Eye (tissue), 1 donor: ENCODE measurements at places on chromosomes 12 and 14.

DNA sequence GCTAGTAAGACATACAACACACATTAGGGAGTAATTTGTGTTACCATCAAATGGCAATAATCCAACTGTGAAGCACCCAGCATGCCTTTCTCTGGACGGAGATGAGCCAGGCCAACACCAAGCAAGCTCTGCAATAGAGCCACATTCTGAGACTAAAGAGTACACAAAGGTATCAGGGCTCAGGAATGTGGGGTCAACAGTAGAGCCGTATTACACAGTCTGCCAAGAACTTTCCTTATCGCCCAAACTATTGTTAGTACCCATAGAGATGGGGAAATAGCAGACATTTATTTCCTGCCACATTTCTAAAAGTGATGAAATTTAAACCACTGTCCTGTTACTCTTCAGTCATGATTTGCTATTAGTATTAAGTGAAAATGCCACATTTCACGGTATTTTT, 113.7 kb downstream of the BMP4 start:
- no peak for DNase-seq

DNA sequence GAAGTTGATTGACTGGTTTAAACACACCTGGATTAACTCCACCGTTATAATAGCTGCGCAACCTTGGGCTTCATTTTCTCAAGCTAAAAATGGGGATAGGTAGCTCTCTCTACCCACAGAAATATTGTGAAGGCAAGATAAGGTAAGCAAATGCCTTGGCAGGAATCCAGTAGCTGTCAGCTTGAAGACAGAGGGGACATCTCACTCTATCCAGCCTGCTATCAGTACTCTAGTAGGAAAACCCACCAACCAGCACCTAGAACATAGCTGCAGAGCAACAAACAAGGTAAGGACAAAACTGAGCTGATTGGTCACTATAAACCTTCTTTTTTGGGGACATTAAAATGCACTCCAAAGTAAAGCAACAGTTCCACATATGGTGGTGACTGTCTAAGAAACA, 7.7 kb downstream of the CSRP2 start:
- DNase-seq = no peak

DNA sequence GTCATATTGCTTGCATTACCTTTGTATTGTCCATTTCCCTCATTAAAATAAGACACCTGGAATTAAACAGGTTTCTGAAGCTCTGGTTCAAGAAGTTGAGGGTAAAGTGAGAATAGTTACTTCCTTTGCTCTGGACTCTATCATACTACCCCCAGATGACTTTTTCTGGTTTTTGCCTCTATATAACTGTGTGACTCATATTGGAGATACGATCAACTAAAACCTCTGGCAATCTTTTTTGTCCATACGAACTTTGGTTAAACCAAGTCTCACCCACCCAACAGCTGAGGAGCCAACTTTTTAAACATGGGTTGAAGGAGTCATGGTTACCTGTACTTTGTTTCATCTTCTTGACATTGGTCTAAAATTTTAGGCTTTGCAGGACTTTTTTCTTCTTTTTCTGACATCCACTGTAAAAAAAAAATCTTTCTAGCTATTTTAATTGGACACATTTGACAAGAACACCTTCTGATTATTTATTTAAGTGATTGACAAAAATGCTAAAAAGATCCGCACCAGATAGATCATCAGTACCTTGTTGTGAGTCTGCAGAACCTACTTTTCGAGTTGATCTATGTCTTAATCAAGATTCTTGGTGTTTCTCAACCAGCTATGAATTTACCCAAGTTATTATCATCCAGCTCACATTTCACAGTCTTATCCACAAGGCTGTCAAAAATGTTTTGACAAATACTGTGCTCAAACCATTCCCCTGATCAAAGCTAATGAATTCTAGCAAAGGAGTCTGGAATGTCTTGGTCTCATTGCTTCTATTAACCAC, 166.0 kb downstream of the IPO8 start:
- no peak for DNase-seq

- DNase-seq = no peak
These were observed 76.1 kb upstream of the DYRK2 start for GRCh38 chr12:67572492-67572891.

GRCh38 chr12:103105971-103106597, 148.6 kb downstream of the ASCL1 start:
- no peak for DNase-seq

- no peak for DNase-seq
These were observed 77.0 kb downstream of the PPP2R5C start for GRCh38 chr14:101838476-101838875.

- DNase-seq = peak; percentile 63
These were observed 343.9 kb downstream of the NPAS3 start for GRCh38 chr14:33282331-33283230.

DNA sequence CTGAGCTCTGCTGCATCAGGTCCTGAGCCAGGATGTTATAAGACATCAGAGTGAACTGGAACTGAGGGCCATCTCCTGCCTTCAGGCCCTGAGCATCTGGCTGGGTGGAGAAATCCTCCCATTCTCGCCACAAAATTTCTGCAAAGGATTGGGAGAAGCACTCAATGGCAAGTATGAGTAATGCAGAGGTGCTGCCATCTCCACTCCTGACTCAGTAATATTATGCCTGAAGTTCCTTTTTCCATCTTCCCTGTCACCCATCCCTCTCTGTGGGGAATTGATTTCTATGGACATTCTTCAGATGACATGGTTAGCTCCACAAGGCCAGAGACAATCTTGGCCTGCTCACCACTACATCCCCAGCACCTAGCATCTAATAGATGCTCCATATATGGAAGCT, 4.7 kb downstream of the ANGEL1 start:
- no peak for DNase-seq

DNA sequence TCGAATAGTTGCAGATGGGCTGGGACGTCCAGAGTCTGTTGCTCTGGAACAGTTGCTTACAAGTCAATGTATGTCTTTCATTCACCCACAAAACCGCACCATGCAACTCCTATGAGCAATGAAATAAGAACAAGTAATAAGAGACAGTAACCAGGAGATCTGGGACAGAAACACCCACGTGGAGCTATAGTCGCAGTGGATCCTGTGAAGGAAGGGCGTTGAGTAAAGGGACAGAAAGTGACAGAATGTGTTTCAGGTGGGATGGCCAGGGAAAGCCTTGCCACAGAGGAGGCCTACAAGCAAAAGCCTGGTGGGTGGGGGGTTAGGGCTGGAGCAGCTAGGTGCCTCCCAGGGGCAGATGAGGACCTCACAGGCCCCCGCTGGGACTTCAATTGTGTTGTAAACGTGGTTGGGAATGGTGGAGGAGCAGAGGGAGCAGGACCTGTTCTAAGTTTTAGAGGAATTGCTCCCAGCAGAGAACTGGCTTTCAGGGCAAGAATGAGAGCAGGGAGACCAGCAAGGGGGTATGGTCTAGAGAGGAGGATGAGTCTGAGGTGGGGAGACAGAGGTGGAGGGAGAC, 86.7 kb upstream of the FZD10 start:
- no peak for DNase-seq
